Right lobe of liver (tissue), 6 donors: ENCODE measurements at places on chromosomes 1 and 21.

DNA sequence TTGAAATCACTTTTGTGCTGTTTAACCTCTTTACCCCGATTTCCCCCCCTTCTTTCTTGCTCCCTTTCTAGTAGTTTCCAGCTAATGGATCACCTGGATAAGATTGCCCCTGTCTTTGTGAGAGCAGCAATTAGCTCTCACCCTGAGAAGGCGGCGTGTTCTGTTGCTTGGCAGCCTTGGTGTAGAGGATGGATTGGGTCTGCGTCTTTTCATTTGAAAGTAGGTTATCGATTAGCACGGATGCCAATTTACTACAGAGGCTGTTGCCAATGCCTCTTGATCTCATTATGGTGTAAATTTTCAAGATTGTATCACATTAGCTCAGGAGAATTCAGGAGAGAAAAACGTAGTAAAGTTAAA is 26.4 kb downstream of the KIF26B start:
- DNase-seq, result no peak

GRCh38 chr1:232687304-232687703 is 57.4 kb upstream of the SIPA1L2 start:
- DNase-seq, result no peak

DNA sequence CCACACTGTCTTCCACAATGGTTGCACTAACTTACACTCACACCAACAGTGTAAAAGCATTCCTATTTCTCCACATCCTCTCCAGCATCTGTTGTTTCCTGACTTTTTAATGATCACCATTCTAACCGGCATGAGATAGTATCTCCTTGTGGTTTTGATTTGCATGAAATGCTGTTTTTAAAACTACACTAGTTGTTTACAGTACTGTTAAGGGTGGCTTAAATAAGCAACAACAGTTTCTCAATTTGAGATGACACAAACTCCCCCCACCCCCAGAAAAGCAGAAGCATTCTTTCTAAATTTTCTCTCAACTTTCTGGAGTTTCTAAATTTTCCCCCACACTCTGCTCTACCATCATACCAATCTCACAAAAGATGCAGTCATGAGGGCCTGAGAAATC is 7.1 kb upstream of the SLAMF7 start:
- no peak for DNase-seq

- DNase-seq, result no peak
Observed at GRCh38 chr1:211739671-211740411, 64.4 kb upstream of the NEK2 start.

DNA sequence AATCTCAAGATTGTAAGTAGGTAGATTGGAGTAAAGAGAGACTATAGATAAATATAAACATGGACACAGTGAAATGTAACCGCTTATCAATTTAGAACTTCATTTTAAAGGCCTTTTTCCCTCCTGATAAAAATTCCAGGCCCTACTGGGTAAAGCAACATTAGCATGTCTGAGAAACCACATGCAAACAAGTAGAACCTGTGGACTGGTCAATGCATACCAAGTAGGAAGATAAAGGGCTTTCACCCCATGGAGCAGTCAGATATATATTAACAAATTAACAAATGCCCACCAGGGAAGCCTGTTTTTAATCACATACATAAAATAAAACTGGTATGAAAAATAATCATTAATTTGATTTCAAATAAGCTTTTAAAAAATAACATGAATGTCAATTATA is 8.1 kb downstream of the DPH5 start:
- no peak for DNase-seq

GRCh38 chr1:163202833-163203451 is at the start of gene RGS5:
TSS of gene RGS5 (minus strand) at chr1:163202916. CDS start at chr1:163202835, 81 bp downstream.
- no peak for DNase-seq

- DNase-seq, result no peak
Observed at GRCh38 chr1:154735061-154735803, 127.2 kb upstream of the ADAR start.

GRCh38 chr1:112021263-112021662 is 31.8 kb upstream of the KCND3 start:
- no peak for DNase-seq

DNA sequence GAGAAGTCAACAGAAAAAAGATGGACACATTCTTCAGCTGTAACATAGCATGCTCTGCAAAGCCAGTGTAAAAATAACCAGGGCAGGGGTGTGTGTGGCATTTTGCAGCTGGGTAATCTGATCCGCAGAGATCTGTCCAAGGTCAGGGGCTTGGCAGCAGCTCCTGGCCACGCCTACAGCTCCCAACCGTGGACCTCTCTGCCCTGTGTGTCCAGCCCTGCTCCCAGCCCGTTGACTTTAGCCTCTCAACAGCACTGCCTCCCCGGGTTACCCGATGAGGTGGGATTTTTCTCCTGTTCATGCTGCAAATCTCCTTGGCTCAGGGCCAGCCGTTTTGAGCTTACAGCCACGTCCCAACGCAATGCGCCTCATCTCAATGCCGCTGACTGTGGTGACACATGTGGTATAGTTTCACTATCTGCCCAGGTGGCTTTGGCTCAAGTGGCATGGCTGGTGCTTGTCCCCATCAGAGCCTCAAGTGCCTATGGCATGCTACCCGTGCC is 68.1 kb downstream of the VWA5B1 start:
- DNase-seq, result peak; percentile 90

GRCh38 chr1:192463661-192464060 is 111.9 kb upstream of the RGS1 start:
- DNase-seq, result no peak

GRCh38 chr1:164558461-164559341 is at the start of gene PBX1:
TSS of gene PBX1 (plus strand) at chr1:164559184.
- peak; percentile 98 for DNase-seq

GRCh38 chr1:43367026-43367903 is 546 bp downstream of the ELOVL1 start:
- DNase-seq, result peak; percentile 66
